Retinal pigment epithelial cell (primary cell): ENCODE measurements at places on chromosomes 1 and 21.

DNA sequence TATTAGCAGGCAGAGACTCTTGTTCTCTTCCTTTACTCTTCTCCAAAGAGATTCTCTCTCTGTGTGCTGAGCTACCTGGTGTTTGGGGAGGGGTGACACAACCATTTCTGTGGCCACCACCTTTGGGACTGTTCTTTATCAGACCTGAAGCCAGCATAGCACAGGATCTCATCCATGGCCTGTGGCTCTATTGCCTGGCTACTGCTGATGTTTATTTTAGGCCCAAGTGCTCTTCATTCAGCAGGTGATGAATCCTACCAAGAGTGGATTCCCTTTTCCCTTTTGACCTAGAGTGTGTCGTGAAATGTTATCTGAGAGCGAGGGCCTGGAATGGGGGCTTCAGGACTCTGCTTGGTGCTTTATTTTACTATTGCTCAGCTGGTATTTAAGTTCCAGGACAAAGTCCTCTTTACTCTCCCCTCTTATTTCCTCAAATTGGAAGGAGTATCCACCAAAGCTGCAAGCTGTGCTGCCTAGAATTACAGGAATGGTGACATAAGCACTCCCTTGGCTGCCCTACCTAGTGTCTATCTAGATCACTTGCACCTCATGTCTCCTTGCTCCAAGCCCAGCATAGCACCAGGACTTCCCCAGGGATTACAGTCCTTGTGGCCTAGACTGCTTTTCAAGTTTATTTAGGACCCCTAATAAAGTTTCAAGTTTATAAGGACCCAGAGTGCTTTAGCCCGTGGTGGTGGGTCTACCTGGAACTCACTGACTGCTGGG is 94.7 kb upstream of the GPR52 start:
- DNase-seq = no peak

- DNase-seq = no peak
Measured at GRCh38 chr1:151526735-151527525, 13.2 kb upstream of the TUFT1 start.

- DNase-seq = no peak
Measured at GRCh38 chr1:173315296-173315695, 108.2 kb upstream of the TNFSF4 start.

GRCh38 chr1:230971771-230972170 is 6.9 kb downstream of the TTC13 start:
- no peak for DNase-seq

GRCh38 chr1:153629971-153630370 is 1.7 kb downstream of the S100A1 start:
- DNase-seq = no peak

DNA sequence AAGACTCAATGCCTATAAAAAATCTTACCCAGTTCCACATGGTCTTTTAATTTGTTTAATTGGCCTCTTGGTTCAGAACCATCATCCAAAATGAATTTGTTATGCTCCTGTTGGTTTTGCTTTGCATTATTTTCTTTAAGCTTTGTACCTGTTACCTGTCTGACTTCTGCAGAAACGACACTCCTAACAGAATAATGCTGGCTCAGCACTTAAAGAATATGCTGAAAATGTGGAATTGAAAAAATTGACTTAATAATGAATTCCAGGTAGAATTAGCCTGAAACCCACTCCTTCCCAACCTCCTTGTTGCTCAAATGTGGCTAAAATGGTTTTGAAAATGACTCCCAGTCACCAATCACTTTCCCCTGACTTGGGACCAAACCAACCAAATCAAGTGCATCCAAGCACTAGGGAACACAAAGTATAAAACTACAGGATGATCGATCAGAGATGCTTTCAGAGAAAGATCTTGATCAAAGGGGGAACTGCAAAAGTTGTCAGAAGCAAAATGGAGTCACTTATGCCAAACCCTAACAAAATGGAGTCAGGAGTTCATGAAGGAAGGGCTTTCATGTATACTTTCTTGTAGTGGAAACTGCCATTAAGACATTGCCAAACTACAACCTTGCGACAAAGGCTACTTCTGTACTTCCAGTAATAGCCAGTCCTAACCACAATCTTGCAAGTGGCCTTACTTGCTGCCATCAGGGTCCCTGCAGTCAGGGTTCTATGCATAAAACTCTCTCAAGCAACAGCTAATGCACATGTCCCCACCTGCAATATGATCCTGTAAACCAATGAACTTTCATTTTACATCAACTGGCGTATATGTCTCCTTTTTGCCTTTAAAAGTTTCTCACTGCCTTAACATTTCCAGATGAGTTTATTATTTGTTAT is 5.4 kb downstream of the GBP7 start:
- DNase-seq = no peak

DNA sequence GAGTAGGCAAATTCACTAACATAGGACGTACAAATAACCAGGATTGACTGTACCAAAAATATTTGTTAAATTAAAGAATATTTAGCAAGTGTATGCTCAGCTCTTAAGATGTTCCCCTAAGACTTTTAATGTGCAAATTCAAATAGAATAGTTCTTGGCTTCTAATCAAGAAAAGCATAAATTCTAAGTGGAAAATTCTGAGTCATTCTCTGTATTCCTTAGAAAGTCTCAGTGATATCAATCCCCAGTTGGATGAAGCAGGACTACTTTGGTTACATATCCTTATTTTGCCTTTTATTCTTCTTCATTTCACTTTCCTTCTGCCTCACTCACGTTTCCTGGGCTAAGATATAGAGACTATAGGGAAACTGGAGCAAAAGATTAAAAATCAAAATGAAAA is 130.2 kb downstream of the IFI44 start:
- no peak for DNase-seq

DNA sequence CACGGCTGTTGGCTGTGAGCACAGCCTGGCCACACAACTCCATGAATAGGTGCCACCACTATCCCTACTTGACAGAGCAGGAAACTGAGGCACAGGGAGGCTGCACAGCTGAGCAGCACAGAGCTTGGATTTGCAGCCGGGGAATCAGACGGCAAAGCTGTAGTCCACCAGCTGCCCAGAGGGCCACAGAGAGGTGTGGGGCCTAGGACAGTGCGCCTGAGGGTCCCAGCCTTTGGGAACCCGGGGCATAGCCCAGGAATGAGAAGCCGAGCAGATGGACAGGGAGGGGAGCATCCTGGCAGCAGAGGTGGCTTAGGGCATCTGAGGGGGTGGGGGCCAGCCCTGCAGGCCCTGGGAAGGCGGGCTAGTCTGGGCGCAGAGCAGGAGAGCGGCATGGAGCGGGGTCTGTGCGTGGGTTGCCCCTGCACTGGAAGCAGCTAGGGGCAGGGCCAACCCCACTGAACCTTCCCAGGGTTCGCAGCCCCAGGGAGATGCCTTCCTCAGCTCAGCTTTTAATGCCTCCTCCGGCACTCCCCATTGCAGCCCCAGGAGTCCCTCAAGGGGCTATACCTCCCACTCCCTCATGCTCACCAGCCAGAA is 46.2 kb upstream of the COL18A1 start:
- no peak for DNase-seq

DNA sequence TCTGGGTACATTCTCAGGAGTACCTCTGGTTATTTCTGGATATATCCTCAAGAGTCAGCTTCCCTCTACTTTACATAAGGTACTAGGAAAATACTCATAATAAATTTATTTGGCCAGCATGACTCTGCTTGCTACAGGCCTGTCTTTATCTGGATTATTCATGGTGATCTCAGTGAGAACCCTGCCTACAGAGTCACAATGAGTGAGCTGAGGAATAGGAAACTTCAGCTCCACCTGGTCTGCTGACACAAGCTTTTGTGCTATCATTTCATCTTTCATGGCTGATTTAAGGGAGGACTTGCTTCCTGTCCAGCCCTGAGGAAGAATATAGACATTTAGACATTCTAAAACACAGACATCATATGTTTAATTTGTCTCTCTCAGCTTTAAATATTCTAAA is 19.5 kb upstream of the SUCO start:
- no peak for DNase-seq

- DNase-seq = no peak
Measured at GRCh38 chr1:151156515-151156819, at the start of gene TNFAIP8L2. Gene TNFAIP8L2, plus strand, starts transcription at chr1:151156649. Its CDS starts 2,049 bp downstream, at chr1:151158698.

- no peak for DNase-seq
Measured at GRCh38 chr21:44709426-44710293, 1.7 kb downstream of the TSPEAR start.

DNA sequence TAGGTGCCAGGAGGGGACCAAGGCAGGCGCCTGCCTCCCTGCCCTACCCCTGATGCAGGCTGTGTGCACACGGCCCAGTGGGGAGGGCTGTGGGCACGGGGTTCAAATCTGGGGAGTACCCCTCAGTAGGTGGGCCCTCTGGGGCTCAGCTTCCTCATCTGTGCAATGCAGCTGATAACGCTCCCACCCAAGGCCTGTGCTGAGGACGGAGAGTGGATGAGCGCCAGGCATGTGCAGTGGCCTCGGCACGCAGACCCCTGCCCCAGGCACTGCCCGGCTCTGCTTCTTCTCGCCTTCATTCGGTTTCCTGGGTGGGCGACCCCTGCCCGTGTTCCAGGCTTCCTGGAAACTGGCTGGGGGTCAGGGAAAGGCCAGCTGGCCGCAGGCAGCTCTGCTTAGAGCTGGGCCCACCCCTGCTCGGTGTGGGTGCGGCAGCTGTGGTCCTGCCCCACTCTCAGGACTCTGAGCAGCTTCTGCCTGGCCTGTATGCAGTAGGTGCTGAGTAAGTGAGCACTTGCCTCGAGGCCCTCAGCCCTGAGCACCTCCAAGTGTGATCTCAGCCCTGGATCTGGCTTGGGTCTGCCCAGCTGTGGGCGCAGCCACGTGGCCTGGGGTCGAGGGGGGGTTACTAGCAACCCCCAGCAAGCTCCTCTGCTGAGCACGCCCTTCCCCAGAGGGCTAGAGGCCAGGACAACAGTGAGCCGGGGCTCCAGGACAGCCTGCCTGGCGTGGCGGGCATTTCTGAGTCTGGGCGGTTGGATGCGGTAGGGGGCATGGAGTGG is 11.9 kb upstream of the TNFRSF14 start:
- no peak for DNase-seq
